NCI-H524 (cell line): ENCODE measurements at places on chromosomes 1 and 21.

DNA sequence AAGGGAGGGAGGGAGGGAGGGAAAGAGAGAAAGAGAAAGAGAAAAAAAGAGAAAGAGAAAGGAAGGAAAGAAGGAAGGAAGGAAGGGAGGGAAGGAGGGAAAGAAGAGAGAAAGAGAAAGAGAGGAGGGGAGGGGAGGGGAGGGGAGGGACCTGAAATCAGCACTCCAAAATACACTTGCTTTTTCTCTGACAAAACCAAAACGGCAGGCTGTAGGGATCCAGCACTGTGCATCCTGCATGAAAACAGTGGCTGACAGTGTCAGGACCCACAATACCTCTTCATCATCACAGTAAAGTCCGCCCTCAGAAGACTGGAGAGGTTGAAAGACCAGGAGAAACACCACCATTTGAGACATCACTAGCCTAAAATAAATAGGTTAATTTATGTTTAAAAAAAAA, 156.0 kb upstream of the SOD1 start:
- DNase-seq: no peak

DNA sequence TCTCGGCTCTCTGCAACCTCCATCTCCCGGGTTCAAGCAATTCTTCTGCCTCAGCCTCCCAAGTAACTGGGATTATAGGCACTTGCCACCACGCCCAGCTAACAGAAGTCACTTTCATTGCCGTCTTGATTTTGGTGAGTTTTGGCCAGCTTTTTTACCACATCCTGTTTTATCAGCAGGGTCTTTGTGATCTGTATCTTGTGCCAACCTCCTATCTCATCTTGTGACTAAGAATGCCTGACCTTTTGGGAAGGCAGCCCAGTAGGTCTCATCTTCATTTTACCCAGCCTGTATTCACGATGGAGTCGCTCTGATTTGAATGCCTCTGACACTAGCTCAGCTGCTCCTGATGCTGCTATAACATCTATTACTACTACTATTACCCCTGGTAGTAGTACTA, 46.8 kb upstream of the BARHL2 start:
- no peak for DNase-seq

DNA sequence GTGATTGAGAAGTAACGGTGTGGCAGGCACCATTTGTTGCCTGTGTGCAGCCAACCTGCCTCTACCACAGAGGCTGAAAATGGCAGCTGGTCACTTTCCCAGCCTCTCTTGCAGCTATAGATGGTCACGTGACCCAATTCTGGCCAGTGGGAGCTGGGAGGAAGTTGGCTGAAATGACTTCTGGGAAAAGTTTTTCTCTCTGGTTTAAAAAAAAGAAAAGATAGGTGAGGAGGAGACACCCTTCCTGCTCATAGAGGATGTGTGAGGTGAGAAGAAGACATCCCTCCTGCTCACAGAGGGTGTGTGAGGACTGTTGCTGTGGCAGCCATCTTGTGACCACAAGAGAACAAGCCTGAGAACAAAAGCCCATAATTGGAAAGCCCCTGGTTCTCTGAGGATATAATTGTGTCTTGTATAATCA, 122.8 kb downstream of the SYF2 start:
- no peak for DNase-seq

DNA sequence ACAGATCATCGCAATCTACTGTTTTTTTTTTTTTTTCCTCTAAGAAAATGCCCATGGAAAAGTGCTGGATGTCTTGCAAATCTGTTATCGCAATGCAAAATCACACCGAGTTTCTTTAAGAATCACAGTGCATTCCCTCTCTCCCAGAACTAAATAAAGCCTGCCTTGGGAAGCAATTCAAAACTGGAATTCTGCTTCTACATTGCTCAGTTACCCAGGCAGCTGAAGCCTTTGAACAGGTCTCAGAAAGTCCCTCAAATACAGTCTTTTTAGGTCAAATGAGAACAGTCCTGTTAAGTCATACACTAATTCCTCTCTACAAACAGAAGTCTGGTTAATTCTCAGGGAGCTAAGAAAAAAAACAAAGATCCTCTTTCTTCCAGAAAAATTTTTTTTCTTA, 46.3 kb downstream of the SLC30A10 start:
- DNase-seq: no peak

DNA sequence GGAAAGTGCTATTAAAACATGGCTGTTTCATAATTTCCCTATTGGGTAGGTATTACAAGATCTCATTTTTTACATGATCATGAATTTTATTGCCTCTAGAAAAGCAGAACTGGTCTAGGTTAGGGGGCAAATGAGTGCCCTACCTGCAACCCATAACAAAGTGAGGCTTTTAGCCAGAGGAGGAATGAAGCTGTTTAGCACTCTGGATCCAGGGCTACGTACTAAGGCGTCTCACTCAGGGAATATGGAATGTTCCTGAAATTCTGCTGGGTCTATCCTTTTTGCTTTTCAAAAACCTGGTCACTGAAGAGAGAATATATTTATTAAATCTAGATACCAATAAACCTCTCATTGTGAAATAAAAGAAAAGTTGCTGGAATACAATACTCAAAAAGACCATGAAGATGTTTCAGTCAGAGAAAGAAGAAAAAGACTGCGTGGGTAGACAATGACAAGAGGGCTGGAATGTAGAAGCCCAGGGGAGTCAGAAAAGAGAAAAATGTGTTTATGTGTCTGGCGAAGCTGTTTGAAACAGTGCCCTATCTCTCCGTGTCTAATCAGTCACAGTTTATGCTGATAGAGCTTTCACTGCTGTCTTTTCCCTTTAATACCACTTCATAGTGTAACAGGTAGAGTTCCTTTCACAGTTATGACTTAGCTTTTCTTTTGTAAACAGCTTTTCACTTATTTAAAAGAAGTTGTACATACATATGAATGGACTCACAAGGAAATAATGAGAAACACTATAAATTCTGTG, 25.0 kb upstream of the SYDE2 start:
- DNase-seq: no peak
